ENCODE measurements at places on chromosomes 6 and 20.

GRCh38 chr20:50085481-50086365 lies 27.2 kb downstream of the UBE2V1 start:
- DNase-seq = peak; percentile 45

GRCh38 chr20:35901678-35902544 lies 52.4 kb downstream of the SCAND1 start:
- peak; percentile 95 for DNase-seq

GRCh38 chr6:36362551-36363370 lies 24.7 kb downstream of the ETV7 start:
- DNase-seq = no peak

DNA sequence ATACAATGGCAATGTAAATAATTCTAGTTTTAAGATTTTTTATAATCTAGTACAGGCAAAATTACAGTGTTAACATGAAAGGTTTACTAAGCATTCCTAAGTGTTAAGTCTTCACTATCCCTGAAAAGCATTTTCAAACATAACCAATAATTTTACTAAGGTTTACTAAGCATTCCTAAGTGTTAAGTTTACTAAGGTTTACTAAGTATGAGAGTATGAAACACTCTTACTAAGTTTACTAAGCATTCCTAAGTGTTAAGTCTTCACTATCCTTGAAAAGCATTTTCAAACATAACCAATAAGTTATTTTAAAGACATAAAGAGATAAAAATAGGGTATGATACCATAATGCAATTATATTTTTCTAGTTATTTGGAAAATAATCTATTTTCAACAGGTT lies 82.6 kb downstream of the PRSS35 start:
- DNase-seq = no peak

DNA sequence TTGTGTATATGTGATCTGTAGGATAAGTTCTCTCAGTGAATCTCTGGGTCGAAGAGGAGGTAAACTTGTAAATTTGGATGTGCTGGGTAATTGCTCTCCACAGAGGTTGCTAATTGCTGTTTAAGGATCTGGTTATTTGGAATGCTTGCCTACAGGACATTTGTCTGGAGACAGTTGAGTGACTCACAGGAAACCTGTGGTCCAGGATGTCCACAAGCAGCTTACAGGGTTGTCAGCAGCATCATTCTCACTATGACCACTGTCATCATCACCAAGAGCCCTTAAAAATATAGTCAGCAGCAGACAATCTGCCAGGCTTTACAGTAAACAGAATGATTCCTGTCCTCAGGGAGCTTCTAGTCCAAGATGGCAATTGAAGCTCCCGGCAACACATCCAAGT lies 31.2 kb upstream of the KCNK5 start:
- DNase-seq = peak; percentile 37

DNA sequence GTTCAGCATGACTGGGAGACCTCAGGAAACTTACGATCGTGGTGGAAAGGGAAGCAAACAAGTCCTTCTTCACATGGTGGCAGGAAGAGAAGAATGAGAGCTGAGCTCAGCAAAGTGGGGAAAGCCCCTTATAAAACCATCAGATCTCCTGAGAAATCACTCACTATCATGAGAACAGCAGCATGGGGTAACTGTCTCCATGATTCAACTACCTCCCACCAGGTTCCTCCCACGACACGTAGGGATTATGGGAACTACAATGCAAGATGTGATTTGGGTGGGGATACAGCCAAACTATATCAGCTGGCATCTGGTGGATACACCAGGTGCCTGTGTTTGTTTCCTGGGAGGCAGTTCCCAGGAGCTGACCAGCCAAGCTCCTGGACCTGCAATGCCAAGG lies 4.9 kb downstream of the DDO start:
- no peak for DNase-seq

DNA sequence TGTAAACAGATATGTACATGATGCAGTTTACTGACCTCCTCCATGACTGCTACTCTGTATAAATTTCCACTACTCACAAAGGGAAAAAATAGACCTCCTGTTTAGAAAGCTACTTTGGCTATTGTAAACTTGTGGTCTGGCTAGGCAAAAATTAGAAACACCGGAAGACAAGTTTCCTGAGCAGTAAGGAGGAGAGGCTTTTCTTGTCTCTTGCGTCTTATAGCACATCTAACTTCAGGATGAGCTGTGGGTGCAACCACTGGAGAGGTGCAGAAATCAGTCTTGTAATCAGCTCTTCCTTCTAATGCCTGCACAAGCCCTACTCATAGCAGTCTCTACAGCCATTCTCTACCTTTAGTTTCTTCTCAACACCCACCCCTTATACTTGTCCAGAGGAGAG lies 296.5 kb upstream of the SLC35B3 start:
- DNase-seq = no peak

DNA sequence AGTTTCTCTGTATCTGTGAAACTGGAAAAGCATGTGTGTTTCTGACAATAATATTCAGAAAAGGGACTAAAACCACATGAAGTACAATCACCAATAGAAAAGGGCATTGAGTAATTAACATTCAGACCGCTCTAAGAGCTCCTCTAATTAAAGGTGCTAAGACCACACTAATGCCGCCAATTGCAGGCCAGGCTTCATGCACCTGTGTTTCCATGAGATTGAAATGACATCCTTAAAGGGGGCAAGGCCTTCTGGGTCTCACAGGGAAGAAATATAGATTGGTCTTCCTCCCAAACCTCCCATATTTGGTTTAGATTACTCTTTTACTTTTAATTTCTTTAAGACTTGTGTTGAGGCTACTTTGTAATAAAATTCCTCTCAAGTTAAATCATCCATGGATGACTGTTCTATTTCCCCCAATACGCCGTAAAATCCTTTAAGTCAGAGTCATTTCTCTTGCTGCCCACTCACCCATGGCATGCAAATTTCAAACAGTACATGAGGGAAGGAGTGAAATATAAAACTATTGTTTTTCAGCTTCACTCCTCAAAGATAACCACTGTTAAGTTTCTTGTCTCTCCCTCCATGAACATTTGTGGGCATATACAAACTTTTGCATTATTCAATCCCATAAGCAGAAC lies 110.6 kb downstream of the UBE3D start:
- peak; percentile 57 for DNase-seq

DNA sequence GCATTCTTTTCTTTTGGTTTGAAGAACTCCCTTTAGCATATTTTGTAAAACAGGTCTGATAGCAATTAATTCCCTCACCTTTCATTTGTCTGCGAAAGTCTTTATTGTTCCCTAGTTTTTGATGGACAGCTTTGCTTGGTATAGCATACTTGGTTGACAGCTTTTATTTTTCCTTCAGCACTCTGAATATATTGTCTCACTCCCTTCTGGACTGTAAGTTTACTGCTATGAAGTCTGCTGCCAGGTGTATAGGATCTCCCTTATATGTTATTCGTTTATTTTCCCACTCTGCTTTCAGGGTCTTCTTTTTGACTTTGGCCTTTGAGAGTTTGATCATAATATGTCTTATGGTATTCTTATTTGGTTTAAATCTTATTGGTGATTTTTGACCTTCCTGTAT lies 47.7 kb upstream of the SNAP91 start:
- no peak for DNase-seq

DNA sequence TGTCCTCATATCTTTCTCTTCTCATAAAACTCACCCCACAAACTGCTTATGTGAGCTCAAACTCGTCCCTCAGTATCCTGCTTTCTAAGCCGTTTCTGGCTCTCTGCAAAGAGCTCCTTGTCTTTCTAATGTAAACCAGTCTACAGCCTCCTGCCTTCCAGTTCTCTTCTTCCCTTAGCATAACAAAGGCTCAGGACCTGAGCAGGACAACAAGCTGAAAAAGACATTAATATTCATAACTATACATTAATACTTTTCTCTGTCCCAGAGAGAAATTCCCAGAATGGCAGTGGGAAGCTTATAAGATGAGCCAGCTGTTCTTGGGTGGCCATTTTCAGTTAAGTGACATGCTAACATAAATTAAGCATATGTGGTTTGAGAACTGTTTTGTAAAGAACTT lies 207.0 kb upstream of the TCF21 start:
- DNase-seq = no peak

GRCh38 chr20:19259141-19259591 lies 46.7 kb downstream of the SLC24A3 start:
- DNase-seq = no peak

GRCh38 chr20:25376236-25376635 lies 14.4 kb downstream of the ABHD12 start:
- DNase-seq = no peak

GRCh38 chr6:41371461-41371991 lies 36.1 kb downstream of the NCR2 start:
- DNase-seq = no peak

GRCh38 chr6:43123461-43124314 lies 47.4 kb upstream of the SRF start:
- no peak for DNase-seq

DNA sequence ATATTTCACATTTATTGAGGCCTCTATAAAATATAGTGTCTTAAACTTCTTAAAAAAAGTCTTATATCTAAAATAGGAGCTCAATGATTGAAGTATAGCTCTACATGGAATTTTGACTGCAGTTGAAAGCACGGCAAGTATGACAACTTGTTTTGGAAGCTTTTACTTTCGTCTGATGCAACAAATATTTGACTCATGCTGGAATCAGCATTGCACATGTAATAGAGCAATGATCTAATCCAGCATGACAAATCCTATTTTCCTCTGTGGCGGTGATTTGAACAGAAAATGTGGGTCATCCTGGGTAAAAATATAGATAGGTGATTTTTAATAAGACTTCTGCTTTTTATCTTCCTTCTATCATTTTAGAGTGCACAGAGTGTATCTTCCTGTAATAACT lies 111.6 kb downstream of the TINAG start:
- DNase-seq = peak; percentile 82

- DNase-seq = no peak
Observed at GRCh38 chr6:24554474-24554873, 59.7 kb downstream of the ALDH5A1 start.

Measured in HT1080 (cell line).